NCI-H526 (cell line): ENCODE measurements at places on chromosomes 6 and 20.

DNA sequence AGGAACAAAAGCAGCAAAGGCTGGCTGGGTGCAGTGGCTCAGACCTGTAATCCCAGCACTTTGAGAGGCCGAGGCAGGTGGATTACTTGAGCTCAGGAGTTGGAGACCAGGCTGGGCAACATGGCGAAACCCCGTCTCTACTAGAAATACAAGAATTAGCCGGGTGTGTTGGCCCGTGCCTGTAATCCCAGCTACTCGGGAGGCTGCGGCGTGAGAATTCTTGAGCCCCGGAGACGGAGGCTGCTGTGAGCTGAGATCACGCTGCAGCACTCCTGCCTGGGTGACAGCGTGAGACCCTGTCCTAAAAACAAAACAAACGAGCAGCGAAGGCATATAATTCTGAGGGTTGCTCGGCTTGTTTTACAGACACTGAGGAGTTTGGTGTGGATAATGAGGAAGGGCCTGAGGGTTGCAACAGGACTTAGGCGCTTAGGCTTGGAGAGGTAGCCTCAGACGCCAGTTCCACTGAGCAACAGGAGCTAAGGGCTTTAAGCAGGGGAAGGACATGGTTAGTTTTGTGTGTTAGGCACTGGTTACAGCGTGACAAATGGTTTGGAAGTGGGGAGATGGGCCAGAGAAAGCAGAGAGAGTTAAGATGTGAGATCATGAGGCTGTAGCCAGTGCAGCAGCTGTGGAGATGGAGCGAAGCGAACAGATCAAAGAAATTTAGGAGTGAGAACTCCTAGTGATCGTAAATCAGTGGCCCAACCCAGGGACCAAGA is 1.2 kb downstream of the MYH7B start:
- DNase-seq: no peak

- peak; percentile 28 for DNase-seq
Observed at GRCh38 chr6:169112483-169113320, 140.9 kb downstream of the THBS2 start.

- no peak for DNase-seq
Observed at GRCh38 chr20:62430311-62430853, 3.0 kb upstream of the RBBP8NL start.

DNA sequence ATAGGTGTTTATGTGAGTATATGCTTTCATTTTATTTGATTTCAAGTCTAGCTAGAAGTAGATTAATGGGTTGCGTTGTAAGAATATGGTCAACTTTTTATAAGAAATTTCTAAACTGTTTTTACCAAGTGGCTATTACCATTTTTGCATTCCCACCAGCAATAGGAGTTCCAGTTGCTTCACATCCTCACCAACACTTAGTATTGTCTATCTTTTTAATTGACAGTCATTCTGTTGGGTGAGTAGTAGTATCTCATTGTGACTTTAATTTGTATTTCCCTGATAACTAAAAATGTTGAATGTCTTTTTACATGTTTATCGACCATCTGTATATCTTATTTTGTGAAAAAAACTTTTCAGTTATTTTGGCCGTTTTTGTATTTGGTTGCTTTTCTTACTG is 135.3 kb downstream of the AKAP7 start:
- DNase-seq: no peak
